ENCODE measurements at places on chromosomes 2 and 18.

DNA sequence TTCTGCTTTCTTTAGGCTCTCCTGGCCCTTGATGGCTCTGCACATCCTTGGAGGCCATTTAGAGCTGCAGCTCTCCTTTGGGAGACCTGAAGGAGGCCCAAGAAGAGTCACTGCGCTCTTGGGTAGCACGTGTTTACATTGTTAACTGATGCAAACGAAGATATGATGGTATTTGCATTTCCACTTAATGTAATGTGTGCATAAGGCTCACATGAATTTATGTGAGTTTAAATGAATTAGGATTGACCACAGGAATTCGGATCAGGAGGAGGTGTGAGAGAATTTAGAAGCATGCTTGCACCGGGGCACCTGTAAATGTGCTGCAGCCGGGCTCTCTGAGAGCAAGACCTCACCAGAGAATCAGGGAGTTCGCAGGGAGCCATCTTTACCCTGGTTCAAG is 7.5 kb downstream of the SH3RF3 start:
- DNase-seq, result no peak

GRCh38 chr18:80196528-80197320 is 50.6 kb downstream of the PARD6G start:
- no peak for DNase-seq

DNA sequence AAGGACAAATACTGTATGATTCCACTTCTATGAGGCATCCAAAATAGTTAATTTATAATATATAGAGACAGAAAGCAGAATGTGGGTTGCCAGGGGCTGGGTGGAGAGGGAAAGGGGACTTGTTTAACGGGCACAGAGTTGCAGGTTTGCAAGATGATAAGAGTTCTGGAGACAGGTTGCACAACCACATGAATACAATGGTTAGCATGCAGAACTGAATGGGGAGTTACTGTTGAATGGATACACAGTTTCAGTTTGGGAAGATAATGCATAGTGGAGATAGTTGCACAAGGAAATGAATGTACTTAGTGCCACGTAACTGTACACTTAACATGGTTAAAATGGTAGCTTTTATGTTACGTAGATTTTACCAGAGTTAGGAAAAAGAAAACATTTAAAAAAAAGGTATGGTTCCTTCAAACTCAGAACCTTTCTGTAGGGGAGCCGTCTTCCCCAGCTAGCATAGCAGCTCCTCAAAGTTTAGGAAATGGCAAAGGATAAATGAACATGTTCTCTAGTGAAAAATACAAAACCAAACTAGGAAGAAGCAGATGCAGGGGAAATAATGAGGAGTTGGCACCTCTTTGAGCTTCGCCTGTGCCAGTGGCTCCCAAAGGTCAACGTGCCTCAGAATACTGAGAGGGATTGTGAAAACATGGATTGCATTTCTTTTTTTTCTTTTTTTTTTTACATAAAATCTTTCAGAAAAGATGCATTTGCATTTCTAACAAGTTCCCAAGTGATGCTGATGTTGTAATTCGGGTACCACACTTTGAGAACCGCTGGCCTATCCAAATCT is 95.2 kb downstream of the ZCCHC2 start:
- DNase-seq, result no peak

GRCh38 chr18:73777356-73778031 is 370.1 kb downstream of the FBXO15 start:
- no peak for DNase-seq

DNA sequence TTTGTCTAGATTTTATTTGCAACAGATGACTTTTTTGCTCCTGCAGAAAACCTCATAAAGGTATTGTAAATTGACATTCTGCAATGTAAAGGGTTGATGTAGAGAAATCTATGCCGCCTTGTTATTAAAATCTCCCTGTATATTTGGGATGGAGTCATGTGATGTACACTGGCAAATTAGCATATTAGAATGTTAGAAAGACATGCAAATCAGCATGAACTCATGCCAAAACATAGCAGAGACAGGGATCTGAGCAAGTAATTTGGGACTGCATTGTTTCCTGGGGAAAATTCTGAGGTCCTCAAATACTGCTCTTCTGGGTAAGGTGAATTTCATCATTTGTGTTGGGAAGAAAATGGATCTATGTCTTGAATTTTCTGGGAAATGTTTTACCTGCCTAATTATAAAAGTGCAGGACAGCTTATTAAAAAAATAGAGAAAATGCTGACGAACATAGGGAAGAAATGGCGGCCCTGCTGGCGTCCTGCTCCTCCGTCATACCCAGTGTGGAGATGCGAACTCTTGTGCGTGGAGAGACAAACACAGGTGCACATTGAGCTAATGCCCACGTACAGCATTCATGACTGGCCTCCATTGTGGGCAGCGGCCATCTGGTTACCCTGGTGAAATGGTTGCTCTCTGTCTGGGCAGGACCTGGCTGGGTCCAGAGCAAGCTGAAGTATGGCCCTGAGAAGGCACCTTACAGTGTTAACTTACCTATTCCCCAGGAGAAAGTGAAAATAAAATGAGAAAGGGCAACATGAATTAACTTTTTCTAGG is 16.3 kb downstream of the ALLC start:
- no peak for DNase-seq

GRCh38 chr18:8750954-8751415 is 45.6 kb downstream of the MTCL1 start:
- no peak for DNase-seq

GRCh38 chr18:5546660-5547059 is 2.9 kb upstream of the EPB41L3 start:
- DNase-seq, result no peak

GRCh38 chr2:102116630-102117471 is 25.7 kb upstream of the IL1R1 start:
- DNase-seq, result no peak

DNA sequence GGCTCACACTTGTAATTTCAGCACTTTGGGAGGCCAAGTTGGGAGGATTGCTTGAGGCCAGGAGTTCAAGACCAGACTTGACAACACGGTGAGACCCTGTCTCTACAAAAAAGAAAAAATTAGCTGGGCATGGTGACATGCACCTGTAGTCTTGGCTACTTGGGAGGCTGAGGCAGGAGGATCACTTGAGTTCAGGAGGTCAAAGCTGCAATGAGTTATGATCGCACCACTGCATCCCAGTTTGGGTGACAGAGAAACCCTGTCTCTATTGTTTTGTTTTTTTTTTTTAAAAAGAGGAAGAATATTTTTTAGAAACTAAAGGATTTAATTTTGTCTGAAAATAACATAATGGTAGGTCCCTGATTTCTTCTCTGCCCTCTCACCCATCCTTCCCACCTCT is 79.4 kb upstream of the TMEM200C start:
- DNase-seq, result no peak

- no peak for DNase-seq
Measured at GRCh38 chr18:22528291-22528690, 110.6 kb upstream of the CTAGE1 start.

GRCh38 chr2:64643838-64644457 is 9.8 kb downstream of the SERTAD2 start:
- DNase-seq, result no peak

DNA sequence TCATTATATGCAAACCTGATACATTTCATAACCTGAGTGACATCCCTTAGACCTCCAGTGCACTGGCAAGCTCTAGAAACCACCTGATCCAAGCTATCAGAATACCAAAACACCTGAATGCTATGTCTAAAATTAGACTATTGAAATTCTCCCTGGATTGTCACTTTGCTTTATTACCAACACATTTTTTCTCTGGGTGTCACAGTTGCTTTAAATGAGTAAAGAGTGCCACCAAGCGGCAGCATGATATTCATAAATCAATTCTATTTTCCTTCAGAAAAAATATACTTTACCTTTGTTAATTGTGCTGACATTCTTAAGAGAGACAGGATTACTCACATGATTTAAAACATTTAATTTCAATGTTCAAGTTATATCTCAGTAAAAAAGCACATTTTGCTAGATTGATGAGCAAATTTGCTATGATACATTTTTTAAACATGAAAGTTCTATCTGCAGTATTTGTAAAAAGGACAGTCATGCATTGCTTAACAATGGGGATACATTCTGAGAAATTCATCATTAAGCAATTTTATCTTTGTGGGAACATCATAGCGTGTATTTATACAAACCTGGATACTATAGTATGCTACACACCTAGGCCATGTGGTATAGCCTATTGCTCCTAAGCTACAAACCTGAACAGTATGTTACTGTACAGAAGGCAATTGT is 338.4 kb upstream of the SLC39A10 start:
- peak; percentile 2 for DNase-seq

- peak; percentile 37 for DNase-seq
Measured at GRCh38 chr18:37450434-37451132, 115.0 kb downstream of the CELF4 start.

GRCh38 chr18:32190209-32190608 is 370 bp downstream of the MEP1B start:
- DNase-seq, result no peak

GRCh38 chr2:97745474-97746174 is 32.2 kb downstream of the ZAP70 start:
- no peak for DNase-seq

DNA sequence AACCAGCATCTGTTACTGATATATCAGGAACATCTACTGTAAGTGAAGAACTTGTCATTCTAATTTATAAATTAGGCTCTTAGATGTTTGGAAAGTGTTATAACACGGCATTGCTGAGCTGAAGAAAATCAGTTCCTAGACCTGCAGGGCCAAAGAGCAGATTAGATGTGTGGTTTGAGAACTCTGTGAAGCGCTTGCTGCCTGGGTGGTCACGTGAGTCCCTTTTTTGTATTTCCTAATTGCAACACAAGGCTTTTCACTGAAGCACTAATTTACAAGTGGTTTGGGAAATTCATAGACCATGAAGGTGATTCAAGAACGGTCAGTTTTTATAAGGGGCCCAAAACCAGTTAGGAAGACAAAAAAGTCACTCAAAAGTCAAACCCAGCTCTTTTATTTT is 106.9 kb upstream of the SP3 start:
- no peak for DNase-seq

- DNase-seq, result no peak
Measured at GRCh38 chr2:186891185-186891621, 42.2 kb upstream of the ZSWIM2 start.

GRCh38 chr18:76064998-76065397 is 430.0 kb downstream of the ZNF516 start:
- DNase-seq, result no peak

- no peak for DNase-seq
Measured at GRCh38 chr18:49854681-49855080, 41.3 kb upstream of the ACAA2 start.

DNA sequence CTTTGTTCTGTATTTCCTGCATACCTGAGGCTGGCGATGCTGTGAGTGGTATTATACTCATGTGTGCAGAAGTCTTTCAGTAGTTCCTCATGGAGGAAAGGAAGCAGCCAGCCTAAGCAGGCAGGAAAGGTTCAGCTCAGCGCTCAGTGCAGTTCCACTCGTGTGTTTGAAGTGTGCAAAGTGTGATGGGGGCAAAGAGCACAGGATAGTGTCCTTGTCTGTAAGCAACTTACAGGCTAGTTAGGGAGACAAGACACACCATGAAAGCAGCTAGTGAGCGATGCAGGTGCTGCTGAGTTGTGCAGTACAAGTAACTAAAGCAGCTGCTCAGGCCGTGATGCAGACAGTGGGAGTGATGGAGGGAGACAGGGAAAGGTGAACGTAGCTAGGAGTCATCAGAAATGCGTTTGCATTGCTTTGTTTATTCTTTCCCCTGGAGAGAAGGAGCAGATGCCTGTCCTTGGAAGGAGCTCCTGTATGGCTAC is 146.2 kb downstream of the LDLRAD4 start:
- DNase-seq, result no peak

DNA sequence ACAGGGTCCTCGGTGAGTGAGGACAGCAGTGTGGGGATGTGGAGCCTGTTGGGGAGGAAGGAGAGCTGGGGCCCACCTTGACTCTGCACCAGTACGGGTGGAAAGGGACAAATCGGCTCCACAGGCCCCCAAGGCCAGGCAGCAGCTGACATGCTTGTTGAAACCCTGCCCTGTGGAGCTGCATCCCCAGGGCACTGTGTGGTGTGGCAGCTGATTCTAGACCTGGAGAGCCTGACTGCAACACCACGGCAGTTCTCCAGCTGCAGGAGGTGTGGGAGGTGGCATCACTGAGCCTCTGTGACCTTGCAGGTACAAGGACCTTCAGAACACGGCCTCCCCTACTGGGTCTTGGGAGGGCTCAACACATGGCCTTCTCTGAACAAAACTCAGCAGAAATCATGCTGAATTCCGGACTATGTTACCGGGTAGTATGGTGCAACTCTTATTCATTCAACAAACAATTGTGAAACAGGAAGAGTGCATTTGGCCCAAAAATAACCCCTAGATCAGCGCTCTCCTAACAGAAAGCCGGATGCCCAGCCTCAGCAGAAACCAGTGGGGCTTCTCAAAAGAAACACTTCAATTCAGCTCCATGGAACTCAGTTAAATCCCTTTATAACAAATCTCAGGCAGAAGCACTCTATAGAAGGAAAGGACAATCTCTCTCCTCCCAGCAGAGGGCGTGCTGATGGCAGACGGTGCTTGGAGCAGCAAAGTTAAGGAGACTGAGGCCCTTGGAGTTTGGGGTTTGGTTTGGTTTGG is 104.4 kb upstream of the SALL3 start:
- no peak for DNase-seq

DNA sequence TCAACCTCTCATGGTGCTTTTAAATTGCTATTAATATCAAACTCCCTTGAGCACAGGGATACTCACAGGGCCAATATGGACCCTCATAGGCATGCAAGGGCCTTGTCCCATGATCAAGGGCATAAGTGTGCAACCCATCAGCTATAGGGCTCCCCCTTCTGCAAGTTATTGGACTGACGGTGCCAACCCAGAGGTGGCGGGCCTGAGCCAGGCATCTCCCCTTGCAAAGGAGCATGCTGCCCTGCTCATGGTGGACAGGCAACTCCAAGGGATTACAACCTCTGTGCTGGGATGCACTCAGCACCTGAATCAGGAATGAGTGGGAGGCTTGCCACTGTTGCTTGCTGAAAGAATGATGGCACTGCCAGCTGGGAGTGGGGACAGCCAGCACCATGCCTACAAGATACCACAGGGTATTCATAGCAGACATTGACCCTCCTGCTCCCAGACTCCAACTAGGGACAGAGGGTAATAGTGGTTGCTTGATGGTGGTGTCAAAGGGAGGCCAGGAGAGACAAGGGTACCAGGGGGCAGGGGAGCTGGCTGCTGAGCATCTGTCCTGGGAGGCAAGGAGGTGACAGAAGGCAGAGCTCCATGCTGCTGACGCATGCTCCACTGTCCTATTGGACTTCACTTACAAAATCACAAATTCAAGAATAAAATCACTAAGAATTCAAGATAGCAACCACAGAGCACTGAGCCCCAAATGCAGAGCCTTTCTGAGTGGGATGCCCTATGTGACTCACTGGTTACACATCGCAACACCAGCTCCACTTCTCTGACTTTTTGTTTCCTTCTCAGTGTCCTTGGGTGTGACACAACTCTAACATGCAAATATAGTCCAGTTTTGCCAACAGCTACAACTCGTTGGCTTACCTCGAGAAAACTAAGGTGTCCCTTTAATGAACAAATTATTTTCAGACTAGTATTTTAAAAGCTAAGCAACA is 157.1 kb upstream of the CCDC150 start:
- DNase-seq, result no peak

- no peak for DNase-seq
Measured at GRCh38 chr2:190435031-190435670, 27.0 kb downstream of the MFSD6 start.

All from anterior cingulate cortex (tissue), 58 donors.